Sciatic nerve (tissue), 2 donors: ENCODE measurements at places on chromosomes 12 and 14.
A peak's percentile ranks its signal among the peaks of the same experiment; 100 is the strongest.

GRCh38 chr12:3307389-3307788 lies 183.6 kb upstream of the PRMT8 start:
- DNase-seq: no peak

DNA sequence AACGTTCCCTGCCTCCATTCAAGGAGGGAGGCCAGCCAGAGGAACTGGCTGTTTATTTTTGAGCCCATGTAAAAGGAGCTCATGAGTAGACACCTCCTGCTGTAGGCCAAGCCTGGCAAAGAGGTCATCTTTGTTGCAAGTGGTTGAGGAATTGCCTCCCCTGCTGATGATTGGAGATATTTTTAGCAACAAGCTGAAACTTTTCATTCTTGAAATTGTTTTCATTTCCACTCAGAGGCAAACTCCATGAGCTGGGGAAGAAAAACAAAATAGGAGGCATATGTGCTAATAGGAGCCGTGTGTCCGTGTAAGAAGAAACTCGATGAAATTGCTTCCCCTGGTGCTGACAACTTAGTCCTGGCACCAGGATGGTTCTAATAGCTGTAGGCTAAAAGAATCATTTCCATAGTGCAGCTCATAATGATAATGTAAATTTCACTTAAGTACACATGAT lies 440.1 kb upstream of the FAR2 start:
- no peak for DNase-seq

DNA sequence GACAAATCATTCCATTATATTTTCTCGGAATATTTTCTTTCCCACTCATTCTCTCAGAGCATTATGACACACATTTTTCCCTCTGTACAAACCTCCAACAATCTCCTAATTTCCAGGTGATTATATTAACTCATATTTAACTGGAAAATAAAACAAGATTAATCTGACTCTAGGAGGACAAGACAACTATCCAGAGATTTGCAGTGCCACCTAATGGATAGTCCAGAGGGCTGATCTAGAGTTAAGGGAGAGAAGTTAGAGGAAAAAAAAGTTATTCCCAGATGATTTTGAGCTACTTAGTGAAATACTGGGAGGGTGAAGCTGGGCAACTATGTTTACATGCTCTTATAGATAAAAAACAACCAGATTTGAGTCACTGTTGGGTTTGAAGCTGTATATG lies 161.7 kb downstream of the ALX1 start:
- no peak for DNase-seq

- DNase-seq: no peak
These were observed 24.9 kb upstream of the TMED2 start for GRCh38 chr12:123559468-123559867.

DNA sequence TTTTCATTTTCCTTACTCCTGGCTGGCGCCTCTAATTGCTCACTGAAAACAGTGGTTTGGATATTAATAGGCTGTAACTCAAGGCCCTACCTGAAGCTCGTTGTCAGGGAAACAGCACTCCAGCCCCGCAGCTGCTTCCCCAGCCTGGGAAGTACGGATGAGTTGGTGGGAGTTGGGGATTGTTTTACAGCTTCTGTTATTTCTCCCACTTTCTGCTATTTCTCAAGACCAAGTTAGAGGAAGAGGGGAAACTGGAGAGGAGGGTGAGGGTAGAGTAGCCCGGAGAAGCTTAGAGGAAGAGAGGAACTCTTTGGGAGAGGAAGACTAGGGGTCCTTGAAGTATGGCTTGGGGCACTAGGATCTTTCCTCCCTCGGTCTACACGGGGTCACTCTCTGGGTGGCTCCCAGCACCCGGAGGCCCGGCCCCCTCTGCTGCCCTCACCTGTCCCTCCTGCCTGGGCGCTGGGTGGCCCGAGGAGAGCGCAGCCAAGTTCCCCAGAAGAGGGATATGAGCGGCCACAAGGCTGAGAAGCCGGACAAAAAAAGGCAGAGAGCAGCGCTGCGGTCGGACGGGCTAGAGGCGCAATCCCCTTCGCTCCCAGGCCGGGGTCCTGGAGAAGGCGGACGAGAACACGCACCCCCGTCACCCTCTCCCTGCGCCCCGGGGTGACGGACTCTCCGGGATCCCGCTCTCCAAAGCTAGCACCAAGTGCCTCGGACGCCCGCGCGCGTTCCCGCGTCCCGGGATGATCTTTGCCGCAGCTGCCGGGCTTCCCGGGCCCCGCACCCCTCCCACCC lies 671 bp downstream of the SPTB start:
- no peak for DNase-seq

- peak; percentile 77 for DNase-seq
These were observed 17.4 kb upstream of the GALNT16 start for GRCh38 chr14:69242311-69243224.

GRCh38 chr14:39434401-39434800 lies 2.2 kb upstream of the FBXO33 start:
- DNase-seq: no peak

DNA sequence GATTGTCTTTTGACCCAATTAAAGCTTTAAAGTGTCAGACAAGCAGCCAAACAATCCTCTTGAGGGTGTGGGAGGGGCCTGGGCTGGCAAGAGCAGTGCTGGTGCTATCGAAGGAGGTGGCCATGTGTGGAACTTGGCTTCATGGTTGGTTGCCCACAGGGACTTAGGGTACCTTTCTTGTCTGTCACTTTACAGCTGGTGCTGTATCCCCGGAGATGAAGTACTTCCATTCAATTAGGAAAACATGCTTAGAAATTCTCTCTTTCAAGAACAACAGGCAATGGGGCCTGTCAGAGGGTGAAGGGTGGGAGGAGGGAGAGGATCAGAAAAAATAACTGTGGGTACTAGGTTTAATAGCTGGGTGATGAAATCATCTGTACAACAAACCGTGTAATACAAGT lies 86.5 kb downstream of the DAAM1 start:
- DNase-seq: no peak

GRCh38 chr12:6347367-6348338 lies 5.8 kb upstream of the TNFRSF1A start:
- no peak for DNase-seq

DNA sequence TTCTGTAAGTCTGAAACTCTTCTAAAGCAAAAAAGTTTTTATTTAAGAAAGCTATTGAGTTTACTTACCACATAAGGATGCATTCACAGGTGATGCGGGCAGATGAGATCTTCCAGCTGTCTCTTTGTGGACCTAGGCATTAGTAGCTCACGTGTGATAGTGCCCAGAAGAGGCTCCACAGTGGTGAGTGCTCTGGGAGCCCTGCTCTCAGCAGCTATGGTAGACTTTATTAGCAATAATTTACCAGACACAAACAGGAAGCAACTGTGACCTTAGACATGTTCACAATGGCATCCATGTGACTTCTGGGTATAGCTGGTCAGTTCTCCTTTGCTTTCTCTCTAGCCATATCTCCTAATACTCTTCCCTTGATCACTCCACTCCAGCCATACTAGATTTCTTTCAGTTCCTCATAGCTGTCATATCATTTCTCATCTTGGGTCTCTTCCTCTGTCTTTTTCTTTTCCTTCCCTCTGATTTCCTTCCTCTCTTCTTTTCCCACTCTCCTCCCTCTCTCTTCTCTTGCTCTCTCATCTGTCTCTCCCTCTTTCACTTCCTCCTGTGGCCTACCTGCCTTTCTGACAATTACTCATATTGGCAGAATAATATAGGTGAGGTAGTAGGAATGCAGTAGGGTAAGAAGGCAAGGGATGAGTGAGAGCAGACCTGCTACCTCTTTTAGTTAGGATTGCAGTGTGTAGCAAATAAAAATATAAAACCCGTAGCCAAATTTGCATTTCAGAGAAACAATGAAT lies 75.2 kb upstream of the SCAF11 start:
- DNase-seq: no peak

DNA sequence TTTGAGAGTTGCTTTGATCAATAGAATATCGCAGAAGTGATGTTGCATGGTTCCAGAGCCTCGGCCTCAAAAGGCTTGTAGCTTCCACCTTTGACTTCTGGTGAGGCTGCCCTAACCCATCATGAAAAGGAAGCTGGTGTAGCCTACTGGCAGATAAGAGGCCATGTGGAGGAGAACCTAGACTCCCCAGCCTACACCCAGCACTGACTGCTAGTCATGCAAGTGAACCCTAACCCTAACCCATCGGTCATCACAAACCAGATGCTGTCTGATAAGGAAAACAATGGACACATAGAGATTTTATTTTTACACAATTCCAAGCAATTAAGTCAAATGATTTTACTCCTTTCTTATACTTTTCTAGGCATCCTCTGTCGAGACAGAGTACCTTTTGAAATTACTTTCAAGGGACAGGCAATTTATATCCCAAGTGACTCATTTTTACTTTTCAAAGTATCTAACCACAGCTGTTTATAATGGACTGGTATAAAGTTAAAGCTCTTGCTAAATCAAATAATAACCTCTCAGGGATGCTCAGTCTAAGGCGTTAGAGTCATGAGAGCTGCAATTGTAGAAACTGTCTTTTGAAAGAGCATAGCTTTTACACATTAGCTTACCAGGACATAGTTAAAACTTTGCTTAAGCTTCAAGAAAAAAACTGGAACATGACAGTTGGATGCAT lies 17.6 kb downstream of the PTPRB start:
- no peak for DNase-seq

DNA sequence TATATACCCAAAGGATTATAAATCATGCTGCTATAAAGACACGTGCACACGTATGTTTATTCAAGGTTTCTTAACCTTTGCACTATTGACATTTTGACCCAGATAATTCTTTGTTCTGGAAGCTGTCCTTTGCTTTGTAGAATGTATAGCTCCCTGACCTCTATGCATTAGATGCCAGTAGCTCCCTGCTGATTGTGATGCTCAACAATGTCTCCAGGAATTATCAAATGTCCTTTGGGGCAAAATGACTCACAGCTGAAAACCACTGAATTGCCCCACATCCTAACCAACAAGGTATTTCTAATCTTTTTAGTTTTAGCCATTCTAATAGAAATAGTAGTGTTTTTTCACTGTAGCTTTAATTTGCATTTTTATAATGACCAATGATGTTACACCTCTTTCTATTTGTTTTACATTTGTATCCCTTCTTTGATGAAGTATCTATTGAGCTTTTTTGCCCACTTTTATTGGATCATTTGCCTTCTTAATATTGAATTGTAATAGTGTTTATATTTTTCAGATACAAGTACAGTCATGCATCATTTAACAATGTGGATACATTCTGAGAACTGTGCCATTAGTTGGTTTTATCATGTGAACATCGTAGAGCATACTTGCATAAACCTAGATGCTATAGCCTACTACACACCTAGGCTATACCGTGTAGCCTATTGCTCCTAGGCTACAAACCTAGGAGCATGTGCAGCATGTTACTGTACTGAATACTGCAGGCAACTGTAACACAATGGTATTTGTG lies 10.4 kb upstream of the NOPCHAP1 start:
- no peak for DNase-seq
